ENCODE measurements at places on chromosomes 12 and 14. TPM values are rescaled to one million over a fixed set of nuclear protein-coding genes. Genes with fewer than 3 reads are reported as not detected.

The C14orf180 gene
- not detected for total RNA-seq

The CCDC198 gene
- not detected for total RNA-seq

The EIF2S3B gene
- 0.87 TPM for total RNA-seq

The INHBE gene
- total RNA-seq: not detected

The INHBC gene
- not detected for total RNA-seq

The MIP gene
- total RNA-seq: not detected

The FAIM2 gene
- 7.4 TPM for total RNA-seq

The PA2G4 gene
- total RNA-seq: 107 TPM

The CACNB3 gene
- total RNA-seq: 9.4 TPM

The IQSEC3 gene
- 2.4 TPM for total RNA-seq
